ENCODE measurements at places on chromosomes 1 and 21. TPM values are rescaled to one million over a fixed set of nuclear protein-coding genes. Genes with fewer than 3 reads are reported as not detected.

- peaks cover 4% of the 10 kb centered on the region for H3K4me1 ChIP-seq
- H3K4me3 ChIP-seq: no peak overlapping the region
- peaks cover 29% of the 10 kb centered on the region for H3K36me3 ChIP-seq
- H3K27ac ChIP-seq: no peak overlapping the region
- no peaks in the 10 kb centered on the region for H3K27me3 ChIP-seq
Observed at GRCh38 chr1:243558576-243558975, 291.5 kb downstream of the AKT3 start.

- H3K36me3 ChIP-seq: no peaks in the 10 kb centered on the region
- DNase-seq: no peak
- H3K27ac ChIP-seq: no peak overlapping the region
- no peaks in the 10 kb centered on the region for H3K4me1 ChIP-seq
- H3K27me3 ChIP-seq: no peaks in the 10 kb centered on the region
- H3K4me3 ChIP-seq: no peak overlapping the region
Observed at GRCh38 chr1:7656557-7657215, 114.4 kb upstream of the VAMP3 start.

GRCh38 chr1:31866450-31867032 lies 50.7 kb upstream of the SPOCD1 start:
- H3K27ac ChIP-seq: no peak overlapping the region
- DNase-seq: no peak
- no peaks in the 10 kb centered on the region for H3K36me3 ChIP-seq
- no peaks in the 10 kb centered on the region for H3K4me1 ChIP-seq
- H3K27me3 ChIP-seq: peaks cover 7% of the 10 kb centered on the region

Gene SMCP
- total RNA-seq: not detected

Gene MCOLN3
- total RNA-seq: 0.34 TPM

GRCh38 chr1:8351693-8352470 lies 34.0 kb downstream of the SLC45A1 start:
- H3K27me3 ChIP-seq: no peaks in the 10 kb centered on the region
- H3K36me3 ChIP-seq: peaks cover 23% of the 10 kb centered on the region
- peaks cover 15% of the 10 kb centered on the region for H3K4me1 ChIP-seq
- H3K27ac ChIP-seq: no peak overlapping the region
- no peak overlapping the region for H3K4me3 ChIP-seq
- DNase-seq: no peak

Gene KCNA2
- total RNA-seq: 0.05 TPM

DNA sequence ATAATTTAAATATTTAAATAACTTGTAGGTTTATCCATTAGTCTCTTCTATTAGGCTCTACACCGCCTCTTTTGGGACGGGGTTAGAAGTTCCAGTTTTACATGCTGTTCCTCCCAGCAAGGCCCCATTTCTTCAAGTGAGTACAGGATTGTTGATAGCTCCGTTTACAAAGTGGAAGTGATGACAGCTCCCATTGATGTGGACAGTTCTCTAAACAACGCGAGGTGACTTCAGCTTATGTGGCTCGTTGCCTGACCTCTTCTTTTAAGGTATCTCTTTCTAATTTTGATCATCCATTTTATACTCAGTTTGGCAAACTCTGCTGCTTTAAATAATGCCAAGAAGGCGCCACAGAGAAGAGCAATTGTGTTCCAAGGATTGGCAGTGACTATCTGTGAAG lies 49.7 kb downstream of the PACC1 start:
- no peaks in the 10 kb centered on the region for H3K27me3 ChIP-seq
- H3K4me3 ChIP-seq: no peak overlapping the region
- H3K4me1 ChIP-seq: no peaks in the 10 kb centered on the region
- peaks cover 37% of the 10 kb centered on the region for H3K36me3 ChIP-seq
- no peak for DNase-seq
- H3K27ac ChIP-seq: no peak overlapping the region

GRCh38 chr1:229406798-229407197 lies 27.1 kb downstream of the ACTA1 start:
- peaks cover 27% of the 10 kb centered on the region for H3K27me3 ChIP-seq
- no peak overlapping the region for H3K27ac ChIP-seq
- DNase-seq: no peak
- H3K4me3 ChIP-seq: peak overlapping the region; percentile 62
- H3K4me1 ChIP-seq: peaks cover 35% of the 10 kb centered on the region
- H3K36me3 ChIP-seq: no peaks in the 10 kb centered on the region

DNA sequence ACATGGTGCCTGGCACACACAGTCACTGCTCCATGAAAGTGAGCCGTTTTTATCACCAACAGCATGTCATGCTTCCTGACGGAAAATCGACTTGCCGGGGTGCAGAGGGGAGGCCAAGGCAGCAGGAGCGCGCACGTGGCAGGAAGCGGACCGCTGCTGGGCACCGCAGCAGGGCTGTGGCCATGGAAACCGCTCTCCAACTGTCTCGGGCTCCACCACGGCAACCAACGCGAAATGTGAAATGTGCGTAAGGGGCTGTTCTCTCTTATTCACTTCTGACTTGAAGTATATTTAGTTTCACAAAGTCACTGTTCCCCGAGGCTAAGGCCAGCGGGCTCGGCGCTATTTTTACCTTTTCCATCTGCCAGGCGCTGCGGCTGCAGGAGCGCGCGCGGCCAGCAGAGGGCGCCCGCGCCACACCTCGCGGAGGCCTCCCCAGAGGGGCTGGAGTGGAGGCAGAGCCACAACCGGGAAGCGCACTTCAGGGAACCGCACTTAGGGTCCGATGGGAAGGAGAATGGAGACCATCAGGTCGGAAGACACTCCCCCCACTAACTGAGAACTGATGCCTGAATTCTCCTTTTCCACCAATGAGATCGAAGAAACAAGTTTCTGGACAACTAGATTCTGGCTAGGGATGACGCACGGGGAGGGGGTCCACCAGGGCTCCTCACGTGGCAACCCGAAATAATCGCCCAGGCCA lies 19.7 kb downstream of the RCC2 start:
- no peaks in the 10 kb centered on the region for H3K27me3 ChIP-seq
- no peak overlapping the region for H3K4me3 ChIP-seq
- no peak overlapping the region for H3K27ac ChIP-seq
- peaks cover 56% of the 10 kb centered on the region for H3K36me3 ChIP-seq
- peaks cover 4% of the 10 kb centered on the region for H3K4me1 ChIP-seq

DNA sequence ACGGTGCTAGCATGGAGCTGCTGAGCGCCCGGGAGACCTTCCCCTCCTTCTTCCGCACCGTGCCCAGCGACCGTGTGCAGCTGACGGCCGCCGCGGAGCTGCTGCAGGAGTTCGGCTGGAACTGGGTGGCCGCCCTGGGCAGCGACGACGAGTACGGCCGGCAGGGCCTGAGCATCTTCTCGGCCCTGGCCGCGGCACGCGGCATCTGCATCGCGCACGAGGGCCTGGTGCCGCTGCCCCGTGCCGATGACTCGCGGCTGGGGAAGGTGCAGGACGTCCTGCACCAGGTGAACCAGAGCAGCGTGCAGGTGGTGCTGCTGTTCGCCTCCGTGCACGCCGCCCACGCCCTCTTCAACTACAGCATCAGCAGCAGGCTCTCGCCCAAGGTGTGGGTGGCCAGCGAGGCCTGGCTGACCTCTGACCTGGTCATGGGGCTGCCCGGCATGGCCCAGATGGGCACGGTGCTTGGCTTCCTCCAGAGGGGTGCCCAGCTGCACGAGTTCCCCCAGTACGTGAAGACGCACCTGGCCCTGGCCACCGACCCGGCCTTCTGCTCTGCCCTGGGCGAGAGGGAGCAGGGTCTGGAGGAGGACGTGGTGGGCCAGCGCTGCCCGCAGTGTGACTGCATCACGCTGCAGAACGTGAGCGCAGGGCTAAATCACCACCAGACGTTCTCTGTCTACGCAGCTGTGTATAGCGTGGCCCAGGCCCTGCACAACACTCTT lies 1.1 kb downstream of the TAS1R3 start:
- H3K27me3 ChIP-seq: no peaks in the 10 kb centered on the region
- no peak overlapping the region for H3K27ac ChIP-seq
- no peak for DNase-seq
- no peaks in the 10 kb centered on the region for H3K36me3 ChIP-seq
- no peak overlapping the region for H3K4me3 ChIP-seq
- H3K4me1 ChIP-seq: peaks cover 16% of the 10 kb centered on the region

GRCh38 chr1:47712596-47713299 lies 274.9 kb downstream of the FOXD2 start:
- H3K27ac ChIP-seq: no peak overlapping the region
- no peaks in the 10 kb centered on the region for H3K36me3 ChIP-seq
- no peak for DNase-seq
- peaks cover 17% of the 10 kb centered on the region for H3K4me1 ChIP-seq
- H3K4me3 ChIP-seq: no peak overlapping the region
- peaks cover 81% of the 10 kb centered on the region for H3K27me3 ChIP-seq

Data from osteocyte (in vitro differentiated cells).